ENCODE measurements at places on chromosomes 12 and 14.

DNA sequence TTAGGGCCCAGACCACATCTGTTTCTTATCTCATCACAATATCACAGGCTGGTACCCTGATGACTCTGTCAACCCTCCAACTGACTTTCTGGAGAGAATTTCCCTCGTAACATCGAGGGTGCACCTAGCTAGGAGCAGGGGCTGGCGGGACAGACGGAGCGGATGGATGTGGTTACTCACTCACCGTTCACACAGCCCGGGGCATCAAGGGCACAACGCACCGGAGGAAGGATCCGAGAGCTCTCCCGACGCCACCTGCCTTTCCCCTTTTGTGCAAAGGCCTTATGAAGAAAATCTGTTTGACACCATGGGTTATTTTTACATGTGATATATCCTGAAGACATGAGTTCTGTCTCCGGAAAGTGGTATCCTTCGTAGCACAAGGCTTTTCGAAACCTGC, 31.4 kb downstream of the SLC15A4 start:
- no peak for DNase-seq

DNA sequence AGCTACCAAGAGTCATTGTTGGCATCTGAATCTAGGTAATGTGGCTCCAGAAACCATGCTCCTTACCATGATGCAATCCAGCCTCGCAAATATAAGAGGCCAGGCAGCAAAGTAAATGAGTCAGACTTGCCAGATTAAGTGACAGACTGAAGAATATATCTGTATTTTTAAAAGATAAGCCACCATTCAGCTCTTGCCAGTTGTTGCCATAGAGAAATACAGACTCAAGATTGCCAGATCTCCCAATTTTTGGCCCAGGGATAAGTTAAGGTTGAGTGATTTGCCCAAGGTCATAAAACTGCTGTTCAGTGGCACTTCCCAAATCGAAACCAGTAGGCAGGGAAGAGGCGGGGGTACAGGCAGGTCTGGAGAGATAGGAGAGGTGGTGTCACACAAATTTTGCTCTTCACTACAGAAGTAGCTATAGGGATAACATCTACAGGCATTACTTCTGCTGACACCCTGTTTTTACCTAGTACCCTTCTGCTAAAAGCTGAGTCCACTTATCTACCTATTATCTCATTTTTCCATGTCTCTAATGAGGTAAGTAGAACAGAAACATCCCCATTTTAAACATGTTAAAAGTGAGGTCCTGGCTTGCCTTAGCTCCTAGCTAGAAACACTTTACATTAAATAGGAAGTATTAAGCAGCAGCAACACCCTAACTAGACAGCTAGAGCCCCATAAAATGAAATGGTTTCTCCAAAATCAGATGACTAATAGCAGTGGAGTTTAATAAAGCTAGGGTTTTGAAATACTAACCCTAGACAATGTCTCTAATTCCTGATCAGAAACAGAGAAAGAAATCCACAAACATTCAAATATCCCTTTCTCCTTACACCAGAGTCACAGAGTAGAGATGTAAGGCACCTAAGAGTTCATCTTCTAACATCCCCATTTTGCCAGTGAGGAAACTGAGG, 19.5 kb downstream of the DCAF5 start:
- peak; percentile 68 for DNase-seq

DNA sequence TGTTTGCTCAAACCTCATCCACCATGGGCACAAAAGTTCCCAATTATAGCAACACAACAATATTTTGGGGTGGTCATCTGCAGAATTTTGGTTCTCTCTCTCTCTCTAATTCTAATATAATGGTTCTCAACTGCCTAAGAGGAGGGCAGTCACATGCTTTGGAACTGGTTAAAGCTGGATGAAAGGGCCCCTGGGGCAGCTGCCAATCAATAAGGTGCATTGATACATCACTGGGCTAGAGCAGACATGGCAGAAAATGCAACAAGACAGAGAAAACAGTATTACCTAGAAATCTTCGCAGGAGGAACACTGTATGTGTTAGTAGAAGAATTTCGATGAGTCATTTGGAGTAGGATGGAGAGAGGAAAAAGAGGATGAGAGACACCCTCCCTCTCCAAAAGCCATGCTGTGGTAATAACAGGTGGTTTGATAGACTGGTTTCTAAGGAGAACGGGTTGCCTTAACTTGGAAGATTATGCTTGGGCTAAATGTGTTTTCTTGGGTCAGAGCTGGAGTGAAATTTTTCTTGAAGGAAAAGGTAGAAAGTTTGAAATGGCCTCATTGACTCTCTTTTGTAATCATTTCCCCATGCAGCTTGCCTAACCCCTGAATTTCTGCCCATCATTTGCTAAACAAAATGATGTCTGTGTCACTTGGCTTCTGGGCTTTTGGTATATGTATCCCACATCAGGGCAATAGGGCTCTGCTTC, 67.1 kb upstream of the HIF1A start:
- no peak for DNase-seq

GRCh38 chr14:76939015-76939742, 89.3 kb downstream of the IRF2BPL start:
- DNase-seq: no peak

DNA sequence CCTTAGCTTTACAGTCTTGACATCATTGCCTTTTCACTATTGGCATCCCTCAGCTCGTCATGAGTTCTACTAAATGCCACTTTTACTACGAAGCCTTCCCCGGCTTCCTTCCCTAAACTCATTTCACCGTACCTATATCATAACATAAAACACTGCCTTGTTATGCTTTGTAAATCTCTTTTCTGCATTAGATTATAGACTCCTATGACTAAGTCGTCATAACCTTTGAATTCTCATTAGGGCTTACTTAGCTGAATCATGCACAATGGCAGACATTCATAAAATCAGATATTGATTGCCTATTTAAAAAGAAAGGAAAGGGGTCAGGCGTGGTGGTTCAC, 21.0 kb downstream of the BTG1 start:
- DNase-seq: no peak

- DNase-seq: no peak
These were observed 65.5 kb downstream of the FBXO33 start for GRCh38 chr14:39366460-39367386.

GRCh38 chr14:37197421-37198272, at the start of gene MIPOL1:
Gene MIPOL1 (plus strand): TSS chr14:37197937. CDS start chr14:37247889, 49,952 bp downstream.
- peak; percentile 84 for DNase-seq

- peak; percentile 73 for DNase-seq
These were observed 60.9 kb upstream of the OR4E1 start for GRCh38 chr14:21734457-21735074.

DNA sequence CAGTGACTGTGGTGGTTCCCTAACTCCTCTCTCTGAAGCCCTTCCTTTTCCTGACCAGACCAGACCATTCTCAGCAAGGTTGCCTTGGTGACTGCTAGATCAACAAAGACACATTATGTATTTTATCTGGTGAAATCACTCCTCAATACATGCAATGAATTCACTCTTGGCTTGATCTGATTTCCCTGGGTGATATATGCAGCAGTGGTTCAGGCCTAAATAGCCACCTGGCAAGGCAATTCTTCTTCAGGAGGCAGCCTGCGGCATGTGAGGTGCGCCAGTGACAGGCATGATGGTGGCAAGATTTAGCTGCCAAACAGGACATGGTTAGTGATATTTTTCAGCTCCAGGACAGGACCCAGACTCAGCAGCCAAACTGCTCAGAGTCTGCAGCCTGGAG, 350.3 kb upstream of the CCDC196 start:
- no peak for DNase-seq

GRCh38 chr12:112557951-112558630, 139.3 kb downstream of the PTPN11 start:
- DNase-seq: no peak

- DNase-seq: no peak
These were observed 67.3 kb downstream of the SPTB start for GRCh38 chr14:64812412-64812811.

GRCh38 chr12:100295764-100296555, 29.0 kb downstream of the SCYL2 start:
- no peak for DNase-seq

DNA sequence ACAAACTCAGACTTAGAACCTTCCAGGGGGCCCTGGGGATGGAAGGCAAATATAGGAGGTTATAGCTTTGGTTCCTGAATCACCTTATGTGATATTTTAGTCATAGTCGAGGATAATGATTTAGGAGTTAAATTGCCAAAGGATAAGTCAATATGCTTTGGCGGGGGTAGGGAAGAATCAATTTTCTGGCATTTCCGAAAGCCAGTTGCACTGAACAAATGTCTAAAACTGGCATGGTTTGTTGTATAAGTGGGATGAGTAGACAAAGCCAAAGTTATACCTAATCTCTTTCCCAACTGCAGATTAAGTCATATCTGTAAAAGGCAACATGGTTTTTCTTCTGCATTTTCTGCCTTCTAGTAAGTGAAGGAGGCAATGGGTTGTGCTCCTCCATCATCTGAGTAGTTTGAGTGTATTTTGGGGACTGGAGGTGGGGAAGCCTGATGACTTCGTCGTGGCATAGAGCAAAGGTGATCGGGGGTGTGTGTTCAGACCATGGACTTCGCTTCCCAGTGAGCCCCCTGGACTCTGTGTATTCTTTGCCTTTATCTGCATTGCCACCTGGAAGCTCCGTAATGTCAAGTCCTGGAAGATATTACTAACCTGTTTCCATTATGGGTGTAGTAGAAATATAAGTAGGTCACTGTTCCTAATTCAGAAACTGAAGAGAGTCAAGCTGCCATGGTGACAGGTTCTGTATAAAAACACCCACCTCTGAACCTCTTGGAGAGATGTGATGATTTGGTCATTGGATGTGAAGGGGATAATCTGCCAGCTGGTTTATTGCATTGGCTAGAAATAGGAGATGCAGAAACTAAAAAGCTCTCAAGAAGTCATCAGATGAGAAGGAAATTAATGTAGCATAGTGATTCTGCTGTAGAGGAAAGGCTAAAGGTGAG, 24.5 kb downstream of the PPFIBP1 start:
- no peak for DNase-seq

DNA sequence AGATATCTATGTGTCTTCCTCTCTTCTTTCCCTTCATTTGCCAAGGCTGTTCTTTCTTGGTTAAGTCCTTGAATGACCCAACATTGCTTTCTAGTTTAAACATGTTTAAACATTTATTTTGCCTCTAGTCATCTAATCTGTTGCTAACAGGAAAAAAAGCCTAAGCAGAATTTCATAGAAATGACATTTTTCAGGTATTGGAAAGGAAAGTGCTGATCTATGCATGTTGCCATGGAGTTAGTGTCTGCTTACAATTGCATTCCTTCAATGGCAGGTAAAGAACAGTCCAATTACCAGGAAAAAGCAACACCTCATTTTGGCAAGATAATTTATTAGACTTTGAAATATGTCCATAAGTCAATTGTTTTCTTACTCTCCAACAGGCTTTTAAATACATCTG, 21.5 kb upstream of the SLC2A13 start:
- DNase-seq: no peak

DNA sequence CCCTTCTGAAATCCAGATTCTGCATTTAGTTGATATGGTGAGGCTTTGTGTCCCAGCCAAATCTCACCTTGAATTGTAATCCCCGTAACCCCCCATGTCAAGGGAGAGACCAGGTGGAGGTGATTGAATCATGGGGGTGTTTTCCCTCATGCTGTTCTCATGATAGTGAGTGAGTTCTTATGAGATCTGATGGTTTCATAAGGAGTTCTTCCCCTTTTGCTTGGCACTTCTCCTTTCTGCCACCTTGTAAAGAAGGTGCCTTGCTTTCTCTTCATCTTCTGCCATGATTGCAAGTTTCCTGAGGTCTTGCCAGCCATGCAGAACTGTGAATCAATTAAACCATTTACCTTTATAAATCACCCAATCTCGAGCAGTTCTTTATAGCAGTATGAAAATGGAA, 23.1 kb upstream of the C12orf42 start:
- DNase-seq: no peak

DNA sequence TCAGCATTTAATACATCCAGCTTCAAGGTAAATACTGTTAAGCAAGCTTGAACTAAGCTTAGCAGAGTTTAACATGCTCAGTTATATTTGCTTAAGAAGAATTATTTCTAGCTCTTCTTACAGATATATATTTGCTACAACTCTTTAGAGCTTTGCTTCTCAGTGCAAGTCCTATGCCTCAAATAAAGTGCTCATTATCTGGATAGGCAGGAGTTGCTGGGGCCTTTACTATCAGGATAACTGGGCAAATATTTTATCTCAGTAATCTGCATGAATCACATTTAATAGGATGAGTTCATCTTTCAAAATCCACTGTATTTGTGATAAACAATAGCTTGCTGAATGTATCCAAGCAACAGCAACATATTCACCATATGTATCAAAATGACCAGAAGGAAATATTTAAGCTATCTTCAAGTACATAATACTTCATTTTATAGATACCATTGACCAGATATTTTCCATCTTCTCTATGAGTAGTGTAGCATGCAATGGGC, 187.6 kb downstream of the NOVA1 start:
- no peak for DNase-seq

DNA sequence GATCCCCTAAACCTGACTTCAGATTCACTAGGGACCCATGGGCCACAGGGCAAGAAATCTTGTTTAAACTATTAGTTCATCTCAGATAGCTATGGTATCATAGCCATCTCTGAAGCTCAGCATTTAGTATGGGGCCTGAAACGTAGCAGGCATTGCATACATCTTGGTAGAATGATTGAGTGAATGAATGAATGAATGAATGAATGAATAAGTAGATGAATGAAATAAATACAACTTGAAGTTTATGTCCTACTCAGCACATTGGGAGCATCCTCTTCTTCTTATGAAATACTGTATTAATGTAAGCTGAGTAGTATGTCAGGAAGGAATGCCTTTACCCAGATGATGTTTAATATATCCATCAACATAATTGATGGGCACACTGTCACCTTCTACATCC, 175.4 kb upstream of the EEA1 start:
- no peak for DNase-seq

GRCh38 chr12:3557116-3557697, 66.2 kb downstream of the PRMT8 start:
- no peak for DNase-seq

GRCh38 chr14:65821224-65821753, 408.8 kb downstream of the FUT8 start:
- DNase-seq: no peak

DNA sequence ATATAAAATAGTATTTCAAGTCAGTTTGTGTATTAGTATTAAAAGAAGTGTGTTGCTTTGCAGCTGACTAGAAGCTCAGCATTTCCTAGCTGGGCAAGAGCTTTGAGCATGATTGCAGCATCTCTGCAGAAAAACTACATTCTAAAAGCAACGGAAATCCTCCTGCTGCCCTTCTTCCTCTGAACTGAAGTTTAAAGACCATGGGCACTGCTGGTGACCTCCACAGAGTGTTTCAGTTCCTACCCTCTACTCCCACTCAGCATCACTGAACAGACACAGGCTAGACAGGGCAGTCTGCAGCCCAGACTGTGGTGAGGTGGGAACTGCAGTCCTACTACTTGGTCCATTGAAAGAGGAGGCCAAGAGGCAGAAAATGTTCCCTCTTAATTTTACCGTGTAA, 59.0 kb downstream of the FAR2 start:
- no peak for DNase-seq

DNA sequence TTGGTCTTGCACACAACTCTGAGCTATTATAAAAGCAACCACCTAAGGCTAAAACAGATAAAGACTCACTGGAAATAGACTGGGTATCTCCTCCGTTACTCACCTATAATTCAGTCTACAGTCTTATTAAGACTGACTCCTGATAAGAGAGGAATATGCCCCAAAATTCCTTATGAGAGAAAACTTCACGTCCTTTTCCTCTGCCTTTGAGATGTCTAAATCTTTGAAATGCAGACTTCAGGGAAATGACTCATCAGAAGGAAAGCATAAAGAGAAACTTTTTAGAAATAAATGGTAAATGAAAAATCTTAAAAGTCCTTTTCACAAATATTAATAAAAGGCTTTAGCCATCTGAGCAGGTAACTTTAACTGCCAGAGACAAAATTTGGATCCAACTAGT, 187.5 kb upstream of the RTL1 start:
- DNase-seq: no peak

GRCh38 chr14:38238878-38239277, 17.0 kb downstream of the CLEC14A start:
- no peak for DNase-seq
